ENCODE measurements at places on chromosomes 7 and 10.

DNA sequence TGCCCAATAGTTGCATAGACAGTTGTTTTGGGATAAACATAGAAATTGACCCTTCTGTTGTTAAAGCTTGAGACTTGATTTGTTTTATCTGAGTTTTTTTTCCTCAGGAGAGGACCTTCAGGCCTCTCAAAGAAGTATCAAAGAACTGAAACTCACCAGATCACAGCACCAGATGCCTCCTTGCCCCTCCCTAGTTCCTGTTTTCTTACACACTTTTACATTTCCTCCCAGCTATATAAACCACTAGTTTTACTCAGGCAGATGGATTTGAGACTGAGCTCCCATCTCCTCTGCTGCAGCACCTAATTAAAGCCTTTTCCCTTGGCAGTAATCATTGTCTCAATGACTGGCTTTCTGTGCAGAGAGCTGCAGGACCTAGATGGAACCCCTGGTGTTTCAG is 150.6 kb upstream of the NRG3 start:
- DNase-seq, result no peak

DNA sequence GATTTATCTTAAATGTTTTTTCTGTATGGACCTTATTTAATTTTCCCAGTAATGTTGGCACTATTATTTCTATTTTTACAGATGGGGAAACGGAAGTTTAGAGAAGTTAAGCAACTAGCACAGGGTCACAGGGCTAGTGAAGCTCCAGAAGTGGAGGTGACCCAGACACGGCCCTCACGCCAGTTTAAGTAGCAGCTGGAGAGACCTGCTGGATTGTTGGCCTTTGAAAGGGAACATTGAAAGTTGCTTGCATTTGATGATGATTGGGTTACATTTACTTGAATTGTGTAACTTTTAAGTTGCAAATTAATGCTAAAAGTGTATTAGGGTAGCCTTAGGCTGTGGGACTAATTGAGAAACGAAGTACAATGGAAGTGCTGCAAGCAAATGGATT is 25.6 kb downstream of the CDK14 start:
- DNase-seq, result no peak

DNA sequence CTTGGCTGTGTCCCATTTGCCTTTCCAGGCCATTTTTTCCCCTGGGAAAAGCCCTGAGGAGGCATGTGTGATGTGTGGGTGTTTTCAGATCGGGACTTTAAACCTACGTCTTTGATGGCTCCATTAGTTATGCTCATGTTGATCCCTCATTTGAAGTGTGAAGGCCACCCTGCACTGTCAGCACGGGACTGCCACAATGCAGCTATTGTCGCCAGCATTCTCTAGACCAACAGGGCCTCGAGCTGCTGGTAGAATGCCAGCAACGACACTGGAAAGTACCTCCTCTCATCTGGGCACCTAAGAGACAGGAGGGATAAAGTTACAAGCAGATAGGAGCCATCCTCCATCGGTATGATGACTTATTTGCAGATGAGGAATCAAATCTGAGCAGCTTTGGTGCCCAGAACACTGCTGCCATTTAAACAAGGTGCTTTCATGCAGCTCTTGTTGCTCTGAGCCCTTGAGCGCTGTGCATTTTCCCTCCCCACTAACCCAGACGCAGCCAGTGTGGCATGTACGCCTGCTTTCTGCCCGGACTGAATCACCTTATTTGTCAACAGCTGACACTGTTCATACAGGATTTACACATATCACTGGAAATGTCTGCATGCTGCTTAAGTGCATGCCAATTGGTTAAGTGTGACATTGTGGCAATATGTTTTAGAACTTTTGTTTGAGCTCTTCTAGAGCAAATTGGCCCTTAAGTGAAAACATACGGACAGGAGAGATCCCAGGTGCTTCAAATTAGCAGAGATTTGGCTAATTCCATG is 175.0 kb upstream of the PITRM1 start:
- no peak for DNase-seq

GRCh38 chr10:46305079-46305818 is 18.5 kb downstream of the ANTXRL start:
- DNase-seq, result no peak

DNA sequence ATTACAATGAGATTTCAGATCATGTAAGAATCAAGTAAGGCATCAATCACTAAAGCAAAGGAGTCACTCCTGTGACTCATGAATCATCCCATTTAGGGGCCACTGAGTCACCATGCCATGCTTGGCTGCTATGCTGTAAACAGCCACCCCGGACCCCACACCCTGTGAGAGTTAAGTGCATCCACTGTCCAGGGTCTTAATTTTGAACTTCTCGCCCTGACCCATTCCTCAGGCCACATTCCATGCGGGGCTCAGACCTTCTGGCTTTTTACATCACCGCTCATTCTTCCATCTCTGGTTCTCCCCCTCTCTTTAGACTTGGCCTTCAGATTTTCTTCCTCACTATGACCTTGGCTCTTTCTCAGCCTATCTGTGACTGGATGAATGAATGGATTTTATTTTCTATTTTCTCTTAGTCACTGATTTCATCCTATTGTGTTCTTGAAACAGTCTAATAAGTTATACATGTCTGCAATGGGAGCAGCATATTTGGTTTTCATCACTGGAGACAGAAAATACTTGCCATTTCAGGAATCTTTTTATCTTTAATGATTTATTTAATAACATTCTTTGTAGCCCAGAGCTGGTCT is 239.6 kb downstream of the SKIDA1 start:
- peak; percentile 61 for DNase-seq

- DNase-seq, result no peak
These were observed 28.6 kb downstream of the TNS3 start for GRCh38 chr7:47553309-47553708.

DNA sequence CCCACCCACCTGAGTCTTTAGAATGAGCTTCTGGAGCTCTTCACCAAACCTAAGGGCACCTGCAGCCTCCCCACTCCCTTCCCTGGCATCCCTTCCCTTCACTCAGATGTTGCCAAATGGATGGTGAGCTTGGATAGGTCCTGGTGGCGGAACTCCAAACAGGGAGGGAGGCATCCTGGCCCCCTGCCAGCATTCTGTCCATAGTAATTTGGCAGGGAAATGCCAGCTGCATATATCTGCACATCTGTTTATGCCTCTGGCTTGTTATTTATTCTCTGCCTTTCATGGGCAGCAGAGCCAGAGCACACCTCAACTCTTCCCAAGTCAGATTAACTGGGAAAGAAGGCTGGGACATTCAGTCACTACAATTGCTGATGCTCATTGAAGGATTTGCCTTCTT is 18.1 kb downstream of the KAZALD1 start:
- DNase-seq, result no peak

DNA sequence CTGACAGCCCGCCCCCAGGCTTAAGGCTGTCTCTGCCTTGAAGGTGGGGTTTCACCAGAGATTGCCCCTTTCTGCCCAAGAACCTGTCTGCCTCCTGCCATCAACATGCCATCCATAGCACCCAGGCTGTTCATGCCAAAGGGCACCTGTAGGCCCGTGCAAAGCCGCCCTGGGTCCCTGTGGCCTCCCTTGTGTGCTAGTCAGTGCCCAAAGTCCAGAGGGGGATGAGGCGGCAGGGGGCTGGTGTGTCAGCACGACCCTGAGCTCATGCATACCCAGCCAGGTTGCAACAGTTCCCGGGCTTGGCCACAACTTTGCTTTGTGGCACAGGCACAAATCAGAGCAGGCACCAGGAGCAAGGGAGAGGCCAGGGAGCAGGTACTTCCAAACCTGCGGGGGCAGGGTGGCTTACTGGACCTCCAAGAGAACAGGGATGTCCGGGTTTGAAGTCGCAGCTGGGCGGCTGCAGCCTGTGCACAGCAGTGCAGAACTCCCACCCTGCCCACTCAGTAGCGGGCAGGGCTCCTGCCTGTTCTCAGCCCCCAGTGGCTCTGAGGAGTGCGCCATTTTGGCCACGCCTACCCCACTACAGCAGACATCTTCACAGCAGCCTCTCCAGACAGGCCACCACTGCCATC is 671.1 kb upstream of the GRM3 start:
- no peak for DNase-seq

DNA sequence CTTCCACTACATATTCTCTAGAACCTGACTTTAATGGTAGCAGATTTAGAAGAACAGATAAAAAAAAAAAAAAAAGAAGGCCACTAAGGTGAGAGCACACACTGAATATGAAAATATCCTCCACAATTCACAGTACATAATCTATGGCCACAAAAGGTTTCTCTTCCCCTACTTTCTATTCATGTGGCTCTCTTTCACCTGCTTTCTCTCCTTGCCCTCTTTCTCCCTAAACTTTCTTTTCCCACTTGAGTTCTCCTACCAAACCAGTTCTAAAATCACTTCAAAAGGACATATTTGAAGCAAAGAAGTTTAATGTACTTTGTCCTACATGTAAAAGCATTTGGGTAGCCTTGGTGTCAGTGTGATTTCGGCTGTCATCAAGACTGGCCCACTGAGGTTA is 18.5 kb upstream of the DLX6 start:
- no peak for DNase-seq

DNA sequence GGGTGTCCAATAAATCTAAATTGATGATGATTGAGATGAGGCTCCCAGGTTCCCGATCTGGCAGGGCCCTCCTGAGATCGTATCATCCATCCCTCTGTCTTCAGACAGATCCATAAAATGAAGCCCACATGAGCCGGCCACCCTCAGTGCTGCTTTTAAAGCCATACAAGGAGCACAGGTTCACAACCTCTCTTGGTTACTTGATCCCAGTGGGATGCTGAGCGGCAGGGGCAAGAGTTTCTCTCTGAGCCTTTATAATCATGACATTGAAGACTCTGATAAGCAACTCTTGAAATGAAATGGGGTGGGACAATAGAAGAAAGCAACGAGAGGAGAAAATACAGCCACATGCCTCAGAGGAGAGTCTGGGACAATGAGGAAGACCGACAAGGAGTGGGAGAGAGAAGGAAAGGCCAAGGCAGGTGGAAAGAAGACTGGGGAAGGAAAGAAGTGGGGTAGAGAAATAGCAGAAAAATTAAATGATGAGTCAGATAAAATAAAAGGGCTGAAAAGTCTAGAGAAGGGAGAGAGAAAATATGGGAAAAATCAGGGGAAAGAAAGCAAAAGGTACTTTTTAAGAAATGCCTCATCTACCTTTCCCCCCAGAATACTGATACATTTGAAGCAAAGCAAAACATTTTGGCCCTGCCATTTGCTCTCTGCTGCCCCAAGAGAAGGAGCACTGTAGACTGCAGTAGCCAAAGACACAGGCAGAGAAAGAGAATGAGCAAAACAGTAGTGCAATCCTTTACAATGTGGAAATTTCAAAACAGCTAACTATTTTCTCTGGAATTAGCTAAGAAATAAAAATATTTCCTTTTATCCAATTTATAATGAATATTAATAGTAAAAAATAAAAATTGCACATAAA is 14.6 kb downstream of the GBX1 start:
- no peak for DNase-seq

- DNase-seq, result no peak
These were observed 48.3 kb upstream of the PITRM1 start for GRCh38 chr10:3220853-3221252.

DNA sequence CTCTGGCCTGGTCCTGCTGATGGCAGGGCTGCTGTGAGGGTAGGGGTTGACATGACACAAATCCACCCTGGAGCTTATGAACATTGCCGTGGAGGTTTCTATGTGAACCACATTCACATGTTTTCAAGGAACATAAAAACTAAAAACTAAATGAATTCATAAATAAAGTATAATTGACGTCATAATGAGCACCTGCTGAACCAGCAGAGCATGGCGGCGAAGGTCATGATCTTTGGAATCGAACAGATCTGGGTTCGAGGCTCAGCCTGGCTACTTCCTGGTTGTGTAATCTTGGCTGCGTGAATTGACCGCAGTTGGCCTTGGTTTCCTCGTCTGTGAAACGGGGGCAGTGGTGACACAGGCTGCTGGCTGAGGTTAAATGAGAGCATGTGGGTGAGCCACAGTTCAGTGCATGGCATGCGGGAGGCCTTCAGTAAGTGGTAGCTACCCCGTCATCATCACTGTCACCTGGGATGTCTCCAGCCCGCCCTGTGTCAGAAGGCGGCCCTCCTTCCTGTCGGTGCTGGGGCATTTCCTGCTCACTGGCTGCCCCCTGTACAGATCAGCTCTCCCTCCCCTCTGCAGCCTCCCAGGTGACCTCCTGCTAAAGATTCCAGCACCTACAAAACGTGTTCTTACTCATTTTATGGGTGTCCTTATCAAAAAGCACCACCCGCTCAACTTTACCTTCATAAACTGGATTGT is 190.3 kb upstream of the SHH start:
- DNase-seq, result peak; percentile 10

DNA sequence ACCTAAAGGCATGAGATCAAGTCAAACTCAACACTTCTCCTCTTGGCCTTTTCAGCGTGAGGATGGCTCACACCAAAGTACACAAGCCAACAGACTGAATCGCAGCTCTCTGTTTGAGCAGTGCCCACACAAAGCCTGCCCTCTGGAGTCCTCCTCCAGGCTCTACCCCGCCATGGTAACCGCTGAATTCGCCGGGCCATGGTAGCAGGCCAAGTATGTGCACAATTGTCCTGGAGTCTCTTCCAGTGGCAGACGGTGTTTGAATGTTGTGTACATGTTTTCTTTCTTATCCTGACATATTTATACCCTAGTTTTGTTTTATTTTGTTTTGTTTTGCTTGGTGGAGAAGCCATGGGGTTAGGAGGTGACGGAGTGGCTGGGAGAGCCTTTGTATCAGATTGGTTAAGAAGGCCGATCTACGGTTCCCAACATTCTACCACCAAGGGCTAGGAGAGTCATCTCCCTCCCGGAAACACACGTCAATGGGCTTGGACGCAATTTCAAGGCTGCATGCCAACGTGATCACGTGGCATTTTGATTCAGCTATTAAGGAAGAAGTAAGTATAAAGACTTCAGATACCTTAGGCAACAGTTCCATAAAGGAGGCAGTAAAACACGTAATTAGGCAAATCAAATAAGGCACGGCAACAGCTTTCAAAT is 12.1 kb upstream of the SHH start:
- peak; percentile 85 for DNase-seq

DNA sequence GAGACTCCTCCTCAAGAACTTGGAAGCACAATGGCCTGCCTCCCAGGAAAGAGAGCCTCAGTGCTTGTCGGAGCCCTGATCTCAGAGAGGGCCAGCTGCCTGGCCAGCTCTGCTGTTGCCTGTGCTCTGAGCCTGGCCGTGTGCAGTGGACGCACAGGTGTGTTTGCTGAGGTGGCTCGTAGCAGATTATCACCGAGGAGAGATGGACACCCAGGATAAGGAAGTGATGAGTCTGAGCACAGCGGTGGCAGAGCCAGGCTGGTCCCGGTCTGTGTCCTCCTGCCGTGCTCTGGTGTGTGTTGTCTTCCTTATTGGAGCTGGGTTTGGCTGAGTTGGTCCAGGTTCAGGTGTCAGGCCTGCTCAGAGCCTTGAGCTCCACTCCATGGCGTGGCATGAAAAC is 208.5 kb downstream of the EBF3 start:
- peak; percentile 6 for DNase-seq

GRCh38 chr7:98133181-98133580 is 26.5 kb downstream of the LMTK2 start:
- no peak for DNase-seq

DNA sequence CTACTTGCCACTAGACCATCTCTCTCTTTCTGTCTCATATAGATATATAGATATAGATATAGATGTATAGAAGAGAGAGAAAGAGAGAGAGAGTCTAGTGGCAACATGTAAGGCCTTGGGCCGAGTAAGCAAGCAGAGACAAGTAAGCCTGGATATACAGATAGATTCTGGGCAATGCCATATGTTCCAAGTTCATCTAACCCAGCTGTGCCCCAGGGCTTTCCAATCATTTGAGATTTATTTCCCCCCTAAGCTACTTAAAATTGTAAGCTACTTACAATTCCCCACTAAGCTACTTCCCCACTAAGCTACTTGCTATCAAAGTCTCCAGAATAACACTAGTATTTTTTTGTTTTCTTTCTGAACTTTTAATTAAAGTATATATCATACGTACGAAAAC is 1094.1 kb downstream of the DNAJB9 start:
- DNase-seq, result no peak

Measured in adrenal gland (tissue), 19 donors.